ENCODE measurements at places on chromosomes 16 and 17. TPM values are rescaled to one million over a fixed set of nuclear protein-coding genes. Genes with fewer than 3 reads are reported as not detected.

Gene MARCHF10
- total RNA-seq: not detected

Gene KRT23
- total RNA-seq: not detected

Gene GTF3C1
- total RNA-seq: 114 TPM

Gene SMPD3
- total RNA-seq: 0.24 TPM

Gene TP53TG3D
- not detected for total RNA-seq

Gene OTOP2
- not detected for total RNA-seq

Gene KRT40
- total RNA-seq: not detected

Gene ZC3H18
- 140 TPM for total RNA-seq

Gene GNG13
- not detected for total RNA-seq

Gene PNMT
- total RNA-seq: 0.43 TPM

Gene PIK3R5
- total RNA-seq: 154 TPM

Gene ORMDL3
- 136 TPM for total RNA-seq

Gene WNT9B
- total RNA-seq: not detected

Gene EVPL
- total RNA-seq: 0.38 TPM

Gene KRTAP4-6
- total RNA-seq: not detected

Gene MPP2
- 9.6 TPM for total RNA-seq

Gene CDH5
- total RNA-seq: not detected

Gene TP53TG3F
- not detected for total RNA-seq

Gene CCL7
- total RNA-seq: not detected

Gene HOXB1
- total RNA-seq: not detected

Data from CD8-positive, alpha-beta T cell (primary cell).